ENCODE measurements at places on chromosomes 2 and 18. TPM values are rescaled to one million over a fixed set of nuclear protein-coding genes. Genes with fewer than 3 reads are reported as not detected.

The FARSB gene
- 12.0 TPM for total RNA-seq

The REG3G gene
- not detected for total RNA-seq

The ARMC9 gene
- 45.0 TPM for total RNA-seq

The TMEM169 gene
- 7.0 TPM for total RNA-seq

The TSPYL6 gene
- not detected for total RNA-seq

The DNAH6 gene
- under 0.01 TPM for total RNA-seq

The PSMA8 gene
- not detected for total RNA-seq

The DNAJC5G gene
- total RNA-seq: not detected

The SOCS6 gene
- total RNA-seq: 13.6 TPM

The DYNC1I2 gene
- total RNA-seq: 85.6 TPM

The ALPP gene
- not detected for total RNA-seq

The UBR3 gene
- total RNA-seq: 11.3 TPM

The C2orf15 gene
- total RNA-seq: 0.16 TPM

The POTEC gene
- total RNA-seq: not detected

The TMEM37 gene
- total RNA-seq: 1.6 TPM

The DSG1 gene
- not detected for total RNA-seq

The ASXL3 gene
- total RNA-seq: 0.33 TPM

The APOB gene
- total RNA-seq: not detected

The RAB17 gene
- total RNA-seq: 0.63 TPM

The SERPINB2 gene
- total RNA-seq: not detected

The SPP2 gene
- not detected for total RNA-seq

The CCDC141 gene
- total RNA-seq: under 0.01 TPM

The INHBB gene
- under 0.01 TPM for total RNA-seq

The NEU4 gene
- total RNA-seq: under 0.01 TPM

The HNMT gene
- total RNA-seq: 0.33 TPM
